ENCODE measurements at places on chromosomes 7 and 10.

DNA sequence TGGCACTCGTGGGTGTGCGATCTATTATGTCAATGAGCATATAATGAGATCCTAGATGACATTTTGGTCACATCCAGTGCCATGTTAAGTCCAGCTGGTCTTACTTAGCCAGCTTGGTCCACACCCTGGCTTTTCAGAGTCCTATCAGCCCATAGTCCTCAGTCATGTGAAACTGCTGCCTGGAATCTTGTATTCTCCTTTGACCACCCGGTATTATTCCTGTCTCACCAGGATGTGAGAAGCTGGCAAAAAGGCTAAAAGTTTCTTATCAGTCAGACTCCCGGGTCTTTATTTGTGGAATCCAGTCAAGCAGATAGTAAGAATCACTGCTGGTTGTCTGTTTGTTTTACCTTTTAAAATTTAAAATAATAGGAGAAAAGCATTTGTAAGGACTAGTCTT, 705.6 kb upstream of the GHITM start:
- no peak for DNase-seq

GRCh38 chr7:157394246-157395191, 57.7 kb downstream of the DNAJB6 start:
- no peak for DNase-seq

GRCh38 chr7:124113045-124113444, 80.2 kb upstream of the TMEM229A start:
- DNase-seq, result no peak

GRCh38 chr10:78889536-78890063, 179.2 kb upstream of the ZMIZ1 start:
- no peak for DNase-seq

- DNase-seq, result no peak
These were observed 54.1 kb upstream of the ANTXRL start for GRCh38 chr10:46232666-46233065.

- DNase-seq, result no peak
These were observed 324.4 kb downstream of the KCNMA1 start for GRCh38 chr10:77313066-77313750.

DNA sequence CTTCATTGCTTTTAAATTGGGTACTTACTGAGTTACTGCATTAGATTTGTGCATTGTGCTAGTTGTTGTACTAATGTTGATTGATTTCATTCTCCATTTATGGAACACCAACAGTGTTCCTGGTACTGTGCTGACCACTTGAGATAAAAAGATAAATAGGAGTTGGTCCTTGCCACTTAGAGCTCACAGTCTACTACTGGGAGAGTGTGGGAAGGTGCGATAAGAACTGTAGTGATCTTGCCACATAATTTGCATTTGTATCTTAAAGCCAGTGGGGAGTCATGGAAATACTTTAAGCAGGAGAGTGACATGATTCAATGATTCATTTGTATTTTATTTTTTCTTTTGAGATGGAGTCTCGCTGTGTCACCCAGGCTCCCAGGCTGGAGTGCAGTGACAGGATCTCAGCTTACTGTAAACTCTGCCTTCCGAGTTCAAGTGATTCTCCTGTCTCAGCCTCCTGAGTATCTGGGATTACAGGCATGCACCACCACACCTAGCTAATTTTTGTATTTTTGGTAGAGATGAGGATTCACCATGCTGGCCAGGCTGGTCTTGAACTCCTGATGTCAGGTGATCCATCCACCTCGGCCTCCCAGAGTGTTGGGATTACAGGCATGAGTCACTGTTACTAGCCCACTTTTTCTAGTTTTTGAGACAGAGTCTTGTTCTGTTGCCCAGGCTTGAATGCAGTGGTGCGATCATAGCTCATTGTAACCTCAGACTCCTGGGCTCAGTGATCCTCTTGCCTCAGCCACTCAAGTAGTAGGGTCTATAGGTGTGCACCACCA, 51.2 kb upstream of the TMEM248 start:
- no peak for DNase-seq

DNA sequence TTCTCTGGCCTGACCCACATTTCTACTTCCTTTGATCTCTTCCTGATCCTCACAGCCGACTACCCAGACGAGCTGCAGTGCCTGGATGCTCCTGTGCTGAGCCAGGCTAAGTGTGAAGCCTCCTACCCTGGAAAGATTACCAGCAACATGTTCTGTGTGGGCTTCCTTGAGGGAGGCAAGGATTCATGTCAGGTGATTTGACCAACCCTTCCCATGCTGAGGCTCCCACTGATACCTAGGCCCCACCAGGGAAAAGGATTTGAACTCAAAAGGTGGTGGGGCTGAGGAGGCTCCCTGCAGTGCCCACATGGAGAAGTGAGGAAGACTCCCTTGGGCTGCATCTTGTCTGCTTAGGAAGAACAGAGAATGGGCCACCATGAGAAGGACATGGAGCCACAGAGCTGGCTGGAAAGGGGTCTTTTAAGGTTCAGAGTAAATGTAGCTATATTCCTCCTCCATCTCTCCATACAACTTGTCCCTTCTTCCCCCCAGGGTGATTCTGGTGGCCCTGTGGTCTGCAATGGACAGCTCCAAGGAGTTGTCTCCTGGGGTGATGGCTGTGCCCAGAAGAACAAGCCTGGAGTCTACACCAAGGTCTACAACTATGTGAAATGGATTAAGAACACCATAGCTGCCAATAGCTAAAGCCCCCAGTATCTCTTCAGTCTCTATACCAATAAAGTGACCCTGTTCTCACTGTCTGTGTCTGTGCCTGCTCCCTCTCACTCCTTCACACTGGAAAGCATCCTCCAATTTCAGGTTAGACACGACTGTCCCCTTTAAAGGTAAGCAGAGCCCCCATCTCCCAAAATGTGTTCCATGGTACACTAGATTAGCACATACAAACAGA, 3.3 kb downstream of the PRSS1 start:
- no peak for DNase-seq

DNA sequence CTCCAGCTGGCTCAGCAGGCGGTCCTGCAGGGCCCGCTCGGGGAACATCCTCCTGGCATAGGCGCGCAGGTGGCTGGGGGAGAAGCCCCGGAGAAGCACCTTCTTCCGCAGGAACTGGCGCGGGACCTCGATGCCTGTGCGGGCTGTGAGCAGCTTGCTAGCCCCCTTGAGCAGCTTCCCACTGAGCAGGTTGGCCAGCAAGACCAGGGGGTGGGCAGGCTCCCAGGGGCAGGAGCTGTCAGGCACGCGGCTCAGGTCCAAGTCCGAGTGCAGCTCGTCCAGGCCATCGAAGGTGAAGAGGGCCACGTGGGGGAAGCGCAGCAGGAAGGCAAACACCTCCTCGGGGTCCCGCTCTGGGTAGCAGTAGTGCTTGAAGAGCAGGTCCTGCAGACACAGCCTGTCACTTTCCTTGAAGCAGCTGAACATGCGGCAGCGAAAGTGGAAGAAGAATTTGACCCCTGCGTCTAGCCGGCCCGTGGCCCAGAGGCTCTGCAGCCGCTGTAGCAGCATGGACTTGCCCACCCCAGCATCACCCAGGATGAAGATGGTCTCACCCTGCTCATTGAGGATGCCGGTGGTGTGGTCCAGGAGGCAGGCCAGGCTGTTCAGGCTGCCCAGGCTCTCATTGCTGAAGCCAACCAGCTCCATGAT, 26.2 kb downstream of the NOD1 start:
- DNase-seq, result no peak

- DNase-seq, result no peak
These were observed 218.4 kb upstream of the SEMA3D start for GRCh38 chr7:85405016-85405902.

DNA sequence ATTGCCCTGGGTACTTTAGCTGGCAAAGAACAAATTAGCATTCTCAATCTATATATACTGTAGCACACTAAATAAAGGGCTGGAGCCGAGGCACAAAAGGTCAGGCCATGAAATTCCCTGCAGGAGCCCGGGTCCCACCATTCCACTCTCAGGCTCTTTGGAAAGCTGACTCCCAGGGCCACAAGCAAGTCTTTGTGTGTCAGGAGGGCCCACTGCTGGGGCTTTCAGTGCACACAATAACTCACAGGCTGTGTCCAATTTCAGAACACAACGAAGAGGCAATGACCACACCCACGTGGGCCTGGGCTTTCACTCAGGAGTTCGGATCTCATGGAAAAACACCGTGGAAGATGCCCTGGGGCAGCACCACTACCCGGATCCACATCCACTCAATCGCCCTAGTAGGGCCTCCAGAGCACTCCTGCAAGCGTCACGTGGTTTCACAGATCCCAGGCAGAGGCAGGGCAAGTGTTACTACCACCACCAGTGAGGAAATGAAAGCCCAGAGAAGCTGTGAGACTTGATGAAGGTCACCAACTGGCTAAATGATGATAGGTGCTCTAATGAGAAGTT, 60.3 kb downstream of the COBL start:
- DNase-seq, result no peak

DNA sequence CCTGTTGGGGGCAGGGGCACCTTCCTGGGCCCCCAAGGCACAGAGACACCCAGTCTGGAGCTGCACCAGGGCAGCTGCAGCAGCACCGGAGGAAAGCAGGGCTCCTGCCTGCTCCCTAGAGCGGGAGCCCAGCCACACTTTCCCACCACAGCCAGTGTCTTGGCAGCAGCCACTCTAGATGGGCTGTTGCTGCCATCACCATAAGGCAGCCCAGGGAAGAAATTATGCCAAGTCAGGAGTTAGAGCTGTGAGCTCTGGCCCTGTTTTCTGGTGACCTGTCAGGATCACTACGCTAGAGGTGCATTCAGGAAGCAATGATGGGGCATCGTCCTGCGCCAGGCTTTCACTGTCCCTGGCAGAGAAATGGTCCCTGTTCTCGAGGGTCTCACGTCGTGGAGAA, 38.0 kb upstream of the ZNRF2 start:
- no peak for DNase-seq

- DNase-seq, result no peak
These were observed 933.4 kb upstream of the GHITM start for GRCh38 chr10:83205861-83206260.

GRCh38 chr10:17668435-17669184, 24.7 kb downstream of the STAM start:
- no peak for DNase-seq

GRCh38 chr7:111045449-111045848, 45.5 kb upstream of the LRRN3 start:
- DNase-seq, result no peak

DNA sequence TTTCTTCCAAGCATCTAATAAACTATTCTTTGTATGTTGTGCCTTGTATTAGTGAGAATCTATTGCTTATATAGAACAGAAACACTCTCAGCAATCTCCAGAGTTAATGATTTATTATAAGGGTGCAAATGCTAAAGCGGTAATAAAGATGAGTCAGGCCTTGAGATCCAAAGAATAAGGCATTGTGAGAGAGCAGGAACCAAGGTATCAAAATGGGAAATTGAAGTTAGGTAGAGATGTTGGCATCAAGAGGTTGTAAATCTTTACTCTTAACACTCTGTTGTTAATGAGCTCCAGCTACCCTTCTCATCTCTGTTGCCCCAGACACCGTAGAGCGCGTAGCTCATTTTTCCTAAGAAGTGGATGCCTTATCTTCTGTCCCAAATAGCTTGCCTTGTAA, 375.2 kb downstream of the ARL4A start:
- DNase-seq, result no peak

DNA sequence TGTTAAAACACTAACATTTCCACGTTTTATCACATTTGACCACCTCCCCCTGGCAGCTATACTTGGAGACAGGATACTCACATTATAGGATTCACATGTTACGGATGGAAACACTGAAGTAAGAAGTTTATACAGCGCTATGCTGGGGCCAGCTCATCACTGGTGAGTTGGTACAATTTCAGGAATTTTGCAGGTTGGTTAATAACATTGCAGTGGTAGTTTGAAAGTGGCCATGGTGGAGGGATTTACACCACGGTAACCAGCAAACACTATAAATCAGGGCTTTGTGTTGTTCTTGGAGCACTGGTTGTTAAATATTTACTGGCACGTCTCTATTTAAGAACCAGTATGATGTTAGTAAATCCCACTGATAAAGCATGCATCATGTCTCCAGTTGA, 174.0 kb downstream of the GFRA1 start:
- DNase-seq, result no peak

DNA sequence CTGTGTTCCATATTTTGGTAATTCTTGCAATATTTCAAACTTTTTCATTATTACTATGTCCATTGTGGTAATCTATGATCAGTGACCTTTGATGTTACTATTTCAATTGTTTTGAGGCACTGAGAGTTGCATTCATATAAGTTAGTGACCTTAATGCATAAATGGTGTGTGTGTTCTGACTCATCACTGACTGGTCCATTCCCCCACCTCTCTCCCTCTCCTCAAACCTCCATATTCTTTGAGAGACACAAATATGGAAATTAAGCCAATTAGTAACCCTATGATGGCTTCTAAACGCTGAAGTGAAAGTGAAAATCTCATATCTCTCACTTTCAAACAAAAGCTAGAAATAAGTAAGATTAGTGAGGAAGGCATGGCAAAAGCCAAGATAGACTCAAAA, 739.6 kb downstream of the CCSER2 start:
- DNase-seq, result no peak

- DNase-seq, result no peak
These were observed 103.9 kb downstream of the GATA3 start for GRCh38 chr10:8158193-8159071.

DNA sequence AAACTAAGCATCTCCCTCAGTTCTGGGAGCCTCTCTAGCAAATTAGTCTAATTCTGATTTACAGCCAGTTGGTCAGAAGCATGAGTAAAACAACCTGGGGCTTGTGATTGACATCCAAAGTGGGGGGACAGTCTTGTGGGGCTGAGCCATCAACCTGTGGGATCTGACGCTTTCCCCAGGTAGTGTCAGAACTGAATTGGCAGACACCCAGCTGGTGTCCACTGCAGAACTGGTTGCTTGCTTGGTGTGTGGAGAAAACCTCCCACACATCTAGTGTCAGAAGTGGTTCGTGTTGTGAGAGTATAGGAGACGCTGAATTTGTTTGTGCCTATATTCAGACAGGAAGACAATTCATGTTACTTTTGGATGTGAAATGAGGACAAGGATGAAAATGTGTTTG, 92.2 kb upstream of the PDCD4 start:
- DNase-seq, result no peak

- DNase-seq, result no peak
These were observed 1.8 kb downstream of the ZNF248 start for GRCh38 chr10:37855636-37856035.

All from COR-L47 (cell line).